ENCODE measurements at places on chromosomes 5 and 9.

DNA sequence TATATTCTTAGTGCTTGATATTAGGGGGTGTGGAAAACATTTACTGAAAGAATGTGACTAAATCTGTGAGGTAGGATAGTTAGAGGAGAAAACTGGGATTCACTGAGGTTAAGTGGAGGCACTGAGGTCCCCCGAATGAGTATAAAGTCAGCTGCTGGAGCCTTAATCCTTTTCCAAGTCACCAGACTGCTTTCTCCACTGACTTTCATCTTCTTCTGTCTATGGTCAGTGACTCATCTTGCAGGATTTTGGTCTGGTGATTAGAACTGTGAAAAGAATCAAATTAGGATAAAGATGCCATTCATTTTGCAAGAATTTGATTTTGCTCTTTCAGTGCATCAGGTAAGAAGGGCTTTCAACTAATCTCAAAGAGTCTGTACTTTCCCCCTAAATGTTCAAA, 89.3 kb upstream of the ALDH1A1 start:
- no peak for DNase-seq

- DNase-seq, result no peak
Measured at GRCh38 chr5:176676361-176676824, 29.1 kb downstream of the TSPAN17 start.

GRCh38 chr5:132365213-132365612, 4.3 kb upstream of the SLC22A5 start:
- DNase-seq, result no peak

- no peak for DNase-seq
Measured at GRCh38 chr9:121735793-121736770, 84.6 kb downstream of the DAB2IP start.

- no peak for DNase-seq
Measured at GRCh38 chr9:75228893-75229292, 140.6 kb downstream of the OSTF1 start.

- no peak for DNase-seq
Measured at GRCh38 chr5:40754381-40755092, 1.2 kb downstream of the TTC33 start.

GRCh38 chr9:84945878-84946538, 276.5 kb downstream of the NTRK2 start:
- no peak for DNase-seq

- DNase-seq, result no peak
Measured at GRCh38 chr9:134624621-134625181, 16.9 kb upstream of the COL5A1 start.

DNA sequence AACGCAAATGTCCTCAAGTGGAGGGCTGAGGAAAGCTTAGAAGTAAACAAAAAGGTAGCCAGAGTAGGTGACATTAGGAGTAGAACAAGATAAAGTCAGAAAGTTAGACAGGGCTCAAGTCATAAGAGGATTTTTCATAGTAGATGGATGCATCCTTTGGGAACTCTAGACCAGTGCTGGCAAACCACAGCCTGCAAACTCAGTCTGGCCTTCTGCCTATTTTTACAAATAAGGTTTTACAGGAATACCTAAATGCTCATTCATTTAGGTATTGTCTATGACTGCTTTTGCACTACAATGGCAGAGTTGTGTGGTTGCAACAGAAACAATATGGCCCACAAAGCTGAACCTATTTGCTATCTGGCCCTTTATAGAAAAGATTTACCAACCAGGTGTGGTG, 116.0 kb upstream of the HMHB1 start:
- DNase-seq, result no peak

DNA sequence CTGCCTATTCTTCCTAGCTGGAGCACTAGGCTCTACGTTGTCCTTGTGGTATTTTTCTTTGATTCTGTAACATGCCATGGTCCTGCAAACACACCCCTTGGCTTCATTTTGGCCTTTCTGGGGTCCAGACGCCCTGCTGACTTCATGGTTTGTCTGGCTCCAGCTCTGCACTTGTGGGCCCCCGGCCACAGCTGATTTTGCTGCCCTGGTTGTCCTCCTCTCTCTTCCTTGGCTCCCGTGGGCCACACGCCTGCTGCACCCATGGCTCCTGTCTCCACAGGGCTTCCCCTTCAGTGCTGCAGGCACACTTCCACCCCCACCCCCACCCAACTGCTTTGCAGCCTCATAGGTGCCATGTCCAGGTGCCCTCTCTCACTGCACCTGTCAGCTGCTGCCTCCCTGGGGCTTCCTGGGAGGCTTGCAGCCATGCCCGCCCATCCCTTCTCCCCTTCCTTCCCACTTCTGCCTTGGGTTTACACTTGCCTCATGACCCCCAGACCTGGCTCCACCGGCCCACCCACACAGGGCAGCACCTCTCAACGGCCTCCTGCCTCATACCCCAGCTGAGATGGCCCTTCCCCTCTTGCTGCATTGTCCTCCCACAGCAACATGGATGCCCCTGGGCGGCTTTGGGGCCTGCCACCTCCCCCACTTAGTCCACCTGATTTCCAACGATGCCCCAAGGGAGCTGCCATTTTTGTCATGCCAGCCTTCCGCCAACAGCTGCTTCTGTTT, 25.6 kb downstream of the SLC6A3 start:
- DNase-seq, result no peak

- no peak for DNase-seq
Measured at GRCh38 chr9:38343552-38343951, 49.0 kb upstream of the ALDH1B1 start.

GRCh38 chr5:1593903-1594356, 70.2 kb upstream of the LPCAT1 start:
- DNase-seq, result no peak

GRCh38 chr5:59007460-59008063, 424.7 kb downstream of the RAB3C start:
- no peak for DNase-seq

GRCh38 chr5:91865915-91866314, 482.8 kb upstream of the ARRDC3 start:
- no peak for DNase-seq

- DNase-seq, result no peak
Measured at GRCh38 chr5:80230269-80230992, 25.4 kb downstream of the SERINC5 start.

DNA sequence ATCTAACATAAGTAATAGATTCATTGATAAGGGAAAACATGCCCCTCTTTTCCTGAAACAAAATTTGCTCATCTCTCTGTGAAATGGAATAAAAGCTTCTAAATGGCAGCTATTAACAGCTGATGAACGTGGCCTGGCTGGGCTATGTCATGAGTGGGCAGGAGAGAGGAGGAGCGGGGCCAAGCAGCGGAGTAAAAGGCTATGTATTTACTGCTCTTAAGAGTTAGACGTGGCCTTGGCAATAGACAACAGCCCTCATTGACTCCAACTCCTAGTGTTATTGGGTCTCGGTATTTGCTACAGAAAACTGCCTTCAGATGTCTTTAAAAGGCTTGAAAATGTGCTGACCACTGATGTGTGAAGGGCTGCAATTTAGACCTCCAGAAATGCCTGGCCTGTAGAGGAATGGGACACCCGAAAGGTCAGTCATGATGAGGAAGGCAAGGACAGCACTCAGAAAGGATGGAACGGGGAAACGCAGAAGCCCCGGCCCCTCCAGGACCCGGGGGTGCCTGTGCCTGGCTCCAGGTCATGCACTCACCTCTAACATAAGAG, 116.8 kb downstream of the PDZD2 start:
- DNase-seq, result no peak

- DNase-seq, result no peak
Measured at GRCh38 chr5:154714266-154714986, 40.8 kb upstream of the LARP1 start.

- DNase-seq, result no peak
Measured at GRCh38 chr9:88660611-88661010, 125.6 kb downstream of the NXNL2 start.

GRCh38 chr9:85729882-85730281, 11.9 kb downstream of the AGTPBP1 start:
- DNase-seq, result no peak

Measured in stimulated activated CD4-positive, alpha-beta T cell treated with anti-CD3 and anti-CD28 coated beads, Interleukin-1b, Interleukin-23, amount 100 ng/mL, for 1 hour (primary cell).